ENCODE measurements at places on chromosomes 2 and 18.
A peak's percentile ranks its signal among the peaks of the same experiment; 100 is the strongest.

DNA sequence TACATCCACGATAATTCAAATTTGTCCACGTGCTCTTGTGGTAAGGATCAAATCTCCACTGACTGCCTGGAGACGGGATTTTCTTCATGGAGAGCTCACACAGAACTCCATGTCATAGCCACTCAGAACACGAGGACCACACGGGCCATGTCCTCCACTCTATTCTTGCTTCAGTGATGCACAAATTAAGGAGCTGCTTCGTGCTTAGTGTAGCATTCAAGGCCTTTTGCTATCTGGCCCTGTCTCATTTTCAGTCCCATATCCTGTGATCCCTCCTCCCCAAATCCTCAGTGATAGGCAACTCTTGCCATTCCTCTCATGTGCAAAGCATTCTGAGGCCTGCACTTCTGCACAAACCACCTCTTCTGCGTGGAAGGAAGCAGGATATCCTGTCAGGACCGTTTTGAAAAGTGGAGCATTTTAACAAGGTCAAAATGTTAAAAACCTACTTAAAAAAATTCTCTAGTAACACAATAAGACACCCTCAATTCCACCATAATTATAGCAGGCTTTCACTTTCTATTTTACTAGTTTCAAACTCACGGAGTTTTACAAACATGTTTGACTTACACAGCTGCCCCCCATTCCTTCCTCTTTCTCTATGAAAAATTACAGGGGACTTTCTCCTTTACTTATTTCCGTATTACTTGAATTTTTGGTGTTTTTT is 35.2 kb downstream of the ST3GAL5 start:
- peak; percentile 47 for DNase-seq

- peak; percentile 89 for DNase-seq
Observed at GRCh38 chr2:181430406-181431118, 26.6 kb upstream of the ITGA4 start.

- no peak for DNase-seq
Observed at GRCh38 chr2:36941867-36942266, 24.5 kb downstream of the STRN start.

DNA sequence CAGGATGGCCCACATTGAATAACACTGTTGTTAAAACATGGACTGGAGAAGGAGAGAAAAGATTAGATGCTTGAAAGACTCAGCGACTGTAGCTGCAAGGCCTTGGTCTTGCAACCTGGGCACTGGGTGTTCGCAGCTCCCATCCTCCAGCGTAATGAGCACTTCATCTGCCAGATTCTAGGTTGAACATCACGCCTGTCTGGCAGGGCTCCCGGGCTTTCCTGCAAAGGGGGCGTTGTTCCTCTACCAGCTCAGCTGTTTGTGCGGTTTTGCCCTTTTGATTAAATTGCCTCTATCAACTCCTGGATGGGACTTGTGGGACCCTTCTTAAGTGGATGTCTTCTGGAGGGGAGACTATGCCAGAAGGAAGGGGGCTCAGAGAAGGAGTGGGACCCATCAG is 215.4 kb downstream of the KLHL29 start:
- no peak for DNase-seq

DNA sequence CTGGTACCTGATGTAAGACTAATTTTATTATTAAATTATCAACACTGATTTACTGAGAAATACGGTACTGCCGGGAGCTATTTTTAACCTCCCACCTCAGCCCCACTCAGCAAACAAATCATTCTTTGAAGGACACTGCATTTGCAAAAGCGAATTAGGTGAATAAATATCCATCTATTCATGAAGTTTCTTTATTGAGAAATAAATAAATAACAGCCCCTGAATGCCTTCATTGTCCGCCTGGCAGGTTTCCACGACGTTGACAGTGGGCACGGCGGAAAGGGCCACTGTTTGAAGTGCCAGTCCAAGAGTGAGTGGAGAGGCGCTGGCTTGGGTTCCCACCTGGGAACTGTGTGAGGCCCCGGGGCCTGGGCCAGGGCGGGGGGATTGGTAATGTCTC is 15.7 kb downstream of the C1QL2 start:
- no peak for DNase-seq

DNA sequence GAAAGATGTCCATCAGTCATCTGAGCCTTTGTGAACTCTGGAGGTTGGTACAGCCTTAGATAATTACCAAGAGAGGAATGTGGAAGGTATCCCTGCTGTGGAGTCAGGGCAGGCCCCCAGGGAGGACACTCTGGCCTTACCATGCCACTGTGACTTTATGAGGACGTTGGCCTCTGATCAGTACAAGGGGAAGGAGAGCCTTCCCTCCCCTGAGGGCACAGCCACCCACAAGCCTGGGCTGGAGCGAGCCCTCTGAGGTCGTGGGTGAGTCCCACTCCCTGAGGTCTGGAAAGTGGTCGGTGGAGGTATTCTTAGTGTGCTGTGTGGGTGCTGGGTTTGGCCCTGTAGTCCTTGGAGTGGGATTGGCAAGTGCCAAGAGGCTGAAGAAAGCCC is 91.6 kb downstream of the STPG4 start:
- no peak for DNase-seq

- DNase-seq = peak; percentile 37
Observed at GRCh38 chr2:48566592-48567310, 36.8 kb downstream of the STON1 start.

GRCh38 chr2:101725515-101726192 is 28.1 kb downstream of the MAP4K4 start:
- peak; percentile 75 for DNase-seq

GRCh38 chr2:106812383-106812782 is 73.6 kb downstream of the ST6GAL2 start:
- no peak for DNase-seq

GRCh38 chr2:200219309-200220113 is 87.0 kb upstream of the SPATS2L start:
- DNase-seq = no peak

DNA sequence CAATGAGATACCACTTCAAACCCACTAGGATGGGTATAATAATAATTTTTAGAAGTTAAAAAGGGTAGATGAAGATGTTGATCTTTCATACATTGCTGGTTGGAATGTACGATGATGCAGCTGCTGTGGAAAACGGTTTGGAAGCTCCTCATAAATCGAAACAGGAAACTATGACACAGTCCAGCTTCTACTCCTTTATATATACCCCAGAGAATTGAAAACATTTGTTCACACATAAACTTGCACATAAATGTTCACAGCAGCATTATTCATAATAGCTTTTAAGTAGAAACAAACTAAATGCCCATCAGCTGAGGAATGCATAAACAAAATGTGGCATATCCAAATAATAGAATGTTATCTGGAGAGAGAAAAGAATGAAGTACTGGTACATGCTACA is 95.0 kb downstream of the STRADB start:
- DNase-seq = no peak

DNA sequence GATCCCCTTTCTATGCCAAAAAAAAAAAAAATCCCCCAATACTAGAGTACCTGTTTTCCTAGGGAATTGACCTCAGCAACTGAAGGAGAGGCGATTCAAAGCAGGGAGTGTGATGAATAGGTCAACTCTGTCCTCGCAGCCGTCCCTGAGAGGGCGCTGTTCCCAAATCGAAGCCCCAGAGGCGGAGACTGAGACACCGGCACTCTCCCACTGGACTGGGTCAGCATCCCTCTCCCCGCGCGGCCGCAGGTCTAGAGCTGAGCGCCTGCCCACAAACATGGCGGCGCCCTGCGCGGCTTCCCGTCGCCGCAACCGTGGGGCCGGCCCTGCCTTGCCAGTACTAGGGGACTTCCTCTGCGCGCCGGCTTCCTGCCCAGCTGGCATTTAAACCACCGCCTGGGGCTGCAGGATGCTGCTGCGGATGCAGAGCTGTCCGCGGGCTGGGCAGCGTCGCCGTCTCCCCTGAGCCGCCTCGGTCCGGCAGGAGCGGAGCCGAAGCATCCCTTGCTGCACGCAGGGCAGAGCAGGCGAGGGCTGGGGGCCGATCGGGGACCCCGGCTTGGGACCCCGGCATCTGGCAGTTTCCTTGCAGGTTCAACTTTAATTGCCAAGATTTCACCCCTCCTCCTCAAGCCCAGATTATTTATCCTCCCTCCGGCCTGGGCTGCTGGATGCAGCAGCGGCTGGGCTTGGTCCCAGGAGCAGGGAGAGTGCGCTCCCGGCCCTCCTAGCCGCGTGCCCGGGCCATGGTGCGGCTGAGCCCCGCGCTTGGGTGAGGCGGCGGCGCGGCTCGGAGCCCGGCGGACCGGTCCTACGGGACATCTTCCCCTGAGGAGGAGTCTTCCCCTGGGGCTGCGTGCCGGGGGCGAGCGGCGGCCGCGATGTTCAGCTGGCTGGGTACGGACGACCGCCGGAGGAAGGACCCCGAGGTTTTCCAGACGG is at the start of gene EHD3:
Gene EHD3, plus strand, starts transcription at position 412 of the 942 bp plus-strand sequence. Its CDS starts 470 bp downstream, at position 882.
- peak; percentile 98 for DNase-seq

- DNase-seq = no peak
Observed at GRCh38 chr2:70685771-70686171, 82.2 kb downstream of the ADD2 start.

DNA sequence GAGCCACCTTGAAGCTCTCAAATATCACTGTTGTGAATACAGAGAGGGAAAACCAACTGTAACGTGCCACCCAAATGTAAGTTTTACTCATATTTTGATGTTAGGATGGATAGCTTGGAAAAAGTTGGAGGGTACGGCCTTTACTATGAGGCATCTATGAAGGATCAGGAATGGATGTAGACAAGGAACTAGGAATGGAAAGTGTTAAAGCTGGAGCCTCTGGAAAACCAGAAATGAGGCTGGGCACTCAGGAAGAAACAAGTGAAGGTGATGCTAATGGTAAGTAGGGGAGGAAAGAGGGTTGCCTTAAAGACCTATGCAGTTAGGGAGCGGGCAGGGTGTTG is 204 bp downstream of the TXNDC2 start:
- no peak for DNase-seq

GRCh38 chr2:172829229-172829628 is 93.6 kb downstream of the RAPGEF4 start:
- no peak for DNase-seq

GRCh38 chr2:38030635-38031355 is 45.2 kb downstream of the CYP1B1 start:
- no peak for DNase-seq

DNA sequence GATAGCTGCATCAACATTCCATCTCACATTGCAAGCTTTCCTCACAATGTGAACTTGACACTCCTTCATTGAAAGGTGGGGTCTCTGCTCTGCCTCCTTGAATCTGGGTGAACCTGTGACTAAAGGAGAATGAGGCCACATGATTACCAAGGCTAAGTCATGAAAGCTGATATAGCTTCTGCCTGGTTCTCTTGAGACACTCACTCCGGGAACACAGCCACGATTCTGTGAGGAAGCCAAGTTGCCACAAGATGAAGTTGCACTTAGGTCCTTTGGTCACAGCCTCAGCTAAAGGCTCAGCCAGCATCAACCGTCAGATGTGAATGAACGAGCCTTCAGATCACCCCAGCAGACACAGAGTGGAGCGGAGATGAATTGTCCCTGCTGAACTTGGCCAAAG is 94.7 kb upstream of the FAM136A start:
- no peak for DNase-seq

GRCh38 chr2:169324581-169325260 is 37.6 kb downstream of the LRP2 start:
- no peak for DNase-seq

DNA sequence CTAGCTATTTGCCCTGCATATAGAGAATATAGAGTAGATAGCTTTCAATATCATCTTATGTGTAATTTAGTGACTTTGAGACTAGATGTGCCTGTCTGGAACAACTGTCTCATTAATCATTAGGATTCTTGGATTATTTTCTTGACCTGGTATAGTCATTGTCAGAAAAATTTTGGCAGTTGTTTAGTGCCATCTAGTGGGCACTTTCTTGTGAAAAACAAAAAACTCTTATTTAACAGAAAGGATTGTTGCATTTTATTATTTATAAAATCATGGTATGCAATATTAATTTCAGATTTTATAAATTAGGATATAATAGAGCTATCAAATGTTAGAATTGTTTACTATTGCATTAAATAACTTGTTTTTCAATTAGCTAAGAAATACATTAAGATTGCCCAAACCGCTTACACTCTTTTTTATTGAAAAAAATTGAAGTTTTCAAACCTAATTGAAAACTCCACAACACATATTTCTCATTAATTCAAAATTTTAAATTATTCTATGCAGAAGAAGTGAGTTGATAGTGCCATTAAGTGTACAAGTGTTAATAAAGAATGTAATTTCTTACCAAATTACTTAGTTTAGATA is 80.3 kb downstream of the DYNAP start:
- DNase-seq = peak; percentile 78

- no peak for DNase-seq
Observed at GRCh38 chr2:43309935-43310334, 83.5 kb upstream of the ZFP36L2 start.

- DNase-seq = no peak
Observed at GRCh38 chr2:51866361-51866760, 834.4 kb upstream of the NRXN1 start.

DNA sequence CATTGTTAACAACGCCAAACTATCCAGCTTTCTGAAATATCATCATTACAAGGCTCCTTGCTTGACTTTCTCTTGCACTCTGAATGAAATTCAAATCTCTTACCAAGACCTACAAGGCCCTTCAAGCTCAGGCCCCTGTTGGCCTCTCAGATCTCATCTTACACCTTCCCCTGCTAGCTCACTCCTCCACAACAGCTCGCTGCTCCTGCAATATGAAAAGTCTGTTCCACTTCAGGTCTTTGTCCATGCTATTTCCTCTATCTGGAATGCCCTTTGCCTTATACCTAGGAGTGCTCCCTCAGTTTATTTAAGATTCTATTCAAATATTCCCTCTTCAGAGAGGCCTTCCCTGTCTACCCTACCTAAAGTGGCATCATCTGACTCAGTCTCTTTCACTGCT is 91.7 kb downstream of the SESTD1 start:
- no peak for DNase-seq

DNA sequence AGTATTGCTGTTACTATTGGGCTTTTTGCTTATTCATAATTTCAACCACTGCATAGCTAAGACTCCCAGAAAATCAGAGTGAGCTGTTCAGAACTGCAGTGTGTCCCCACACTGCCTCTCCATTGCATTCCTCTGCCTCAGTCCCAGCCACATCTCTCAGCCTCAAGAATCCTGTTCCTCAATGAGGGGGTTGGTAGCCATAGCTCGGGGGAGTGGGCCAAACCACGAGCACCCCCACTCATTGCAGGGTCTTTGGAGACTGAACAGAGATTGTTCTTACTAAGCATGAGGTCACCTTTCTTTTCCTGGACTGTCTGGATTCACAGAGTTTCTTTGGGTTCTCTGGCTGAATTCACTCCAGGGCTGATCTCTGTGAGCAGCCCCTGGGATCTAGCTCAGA is 161.1 kb downstream of the GFPT1 start:
- no peak for DNase-seq
